Cortex of kidney (tissue), 1 donor: ENCODE measurements at places on chromosomes 2 and 18.

DNA sequence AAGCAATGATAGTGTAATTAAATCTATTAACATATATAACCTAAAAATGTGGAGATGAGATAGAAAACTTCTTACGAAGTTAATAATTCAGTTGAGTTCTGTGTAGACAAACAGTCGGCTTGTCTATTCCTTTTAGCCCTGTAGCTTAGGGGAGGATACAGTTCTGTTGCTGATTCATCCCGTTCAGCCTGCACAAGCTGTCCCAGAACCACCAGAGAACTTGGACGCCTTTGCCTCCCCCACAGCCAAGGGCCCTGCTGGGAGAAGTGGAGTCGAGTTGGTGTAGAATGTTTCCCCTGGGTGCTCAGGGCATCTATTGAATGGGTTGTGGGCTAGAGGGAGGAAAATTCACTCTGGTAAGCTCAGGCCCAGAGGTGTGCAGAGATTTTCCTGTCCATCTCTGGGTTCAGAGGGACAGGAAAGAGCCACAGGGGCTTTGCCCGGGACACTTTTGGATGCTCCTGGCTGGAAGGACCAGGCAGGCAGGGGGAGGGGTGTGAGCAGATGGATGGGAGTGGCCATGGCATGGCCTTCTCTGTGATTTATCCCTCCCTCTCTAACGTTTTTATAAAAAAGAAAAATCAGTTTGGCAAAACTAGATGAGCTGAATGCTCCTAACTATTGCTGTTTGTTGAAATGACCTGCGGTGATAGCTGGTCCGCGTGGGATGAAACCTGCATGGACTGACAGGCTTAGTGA, 42.8 kb upstream of the GALR1 start:
- DNase-seq = no peak

DNA sequence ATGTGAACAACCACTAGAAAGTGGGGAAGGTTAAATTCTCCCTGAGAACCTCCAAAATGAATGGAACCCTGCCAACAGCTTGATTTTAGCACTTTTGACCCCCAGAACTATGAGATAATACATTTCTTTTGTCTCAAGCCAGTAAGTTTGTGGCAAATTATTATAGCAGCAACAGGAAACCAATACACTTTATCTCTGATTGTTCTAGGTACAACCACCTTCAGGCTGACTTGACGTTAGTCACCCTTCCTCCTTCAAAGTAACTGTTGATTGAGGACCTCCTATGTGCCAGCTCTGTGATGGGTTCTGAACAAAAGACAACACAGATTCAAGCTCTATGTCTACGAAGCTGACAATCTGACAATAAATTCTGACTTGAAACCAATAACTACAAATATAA, 318.9 kb downstream of the NCKAP5 start:
- no peak for DNase-seq

DNA sequence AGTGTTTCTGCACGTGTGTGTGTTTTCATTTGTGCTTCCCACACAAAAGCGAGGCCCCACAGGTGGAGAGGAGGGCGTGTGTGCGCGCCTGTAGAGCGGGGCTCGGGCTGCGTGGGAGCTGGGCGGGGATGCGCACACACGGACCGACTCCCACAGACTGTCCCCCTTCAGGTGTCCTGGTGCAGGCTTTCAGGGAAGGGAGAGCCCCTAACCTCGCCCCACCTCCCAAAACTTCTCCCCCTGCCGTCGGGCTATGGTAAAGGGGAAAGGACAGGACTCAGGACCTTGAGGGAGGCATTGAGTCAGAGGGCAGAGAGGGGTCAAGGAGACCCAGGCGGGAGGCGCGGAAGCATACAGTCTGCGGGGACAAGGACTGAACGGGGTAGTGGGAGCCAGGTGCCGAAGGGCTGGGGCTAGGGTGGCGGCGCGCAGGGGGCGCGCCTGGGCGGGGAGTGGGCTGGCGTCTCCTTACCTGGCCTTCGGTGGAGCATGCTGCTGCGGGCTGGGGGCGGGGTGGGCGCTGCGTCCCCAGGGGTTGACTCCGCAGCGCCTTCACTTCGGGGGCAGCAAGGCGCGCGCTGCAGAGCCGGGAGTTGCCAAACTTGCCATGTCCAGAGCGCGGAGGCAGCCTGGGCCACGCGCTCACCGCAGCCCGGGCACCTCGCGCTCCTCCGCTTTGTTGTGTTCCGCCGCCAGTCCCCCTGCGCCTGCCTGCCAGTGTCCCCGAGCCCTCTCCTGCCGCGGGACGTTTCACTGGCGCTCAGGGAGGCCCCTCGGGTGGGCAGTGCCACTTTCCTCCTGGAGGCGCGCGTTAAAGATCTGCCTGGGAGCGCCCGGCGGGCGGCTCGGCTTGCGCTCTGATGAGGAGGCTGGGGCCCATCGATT, 302.0 kb downstream of the NCKAP5 start:
- no peak for DNase-seq

GRCh38 chr2:64327510-64328414, 126.2 kb upstream of the LGALSL start:
- DNase-seq = no peak

DNA sequence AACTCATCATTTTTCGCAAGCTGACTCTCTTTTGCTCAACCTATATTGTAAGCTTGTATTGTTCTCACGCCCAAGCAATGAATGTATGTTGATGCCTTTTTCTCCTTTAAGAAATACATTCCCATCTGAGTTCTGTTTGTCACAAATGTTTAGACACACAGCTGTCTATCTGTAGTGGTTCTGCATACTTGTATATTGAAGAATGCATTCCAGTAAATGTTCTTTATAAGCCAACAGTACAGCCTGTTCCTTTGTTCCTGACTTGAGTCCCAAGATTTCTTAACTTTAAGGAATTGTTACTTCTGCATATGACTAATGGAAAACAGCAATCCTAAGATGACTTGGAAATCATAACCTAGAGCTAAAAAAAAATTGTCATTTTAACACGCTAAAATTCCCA, 849.1 kb upstream of the POU3F3 start:
- no peak for DNase-seq

DNA sequence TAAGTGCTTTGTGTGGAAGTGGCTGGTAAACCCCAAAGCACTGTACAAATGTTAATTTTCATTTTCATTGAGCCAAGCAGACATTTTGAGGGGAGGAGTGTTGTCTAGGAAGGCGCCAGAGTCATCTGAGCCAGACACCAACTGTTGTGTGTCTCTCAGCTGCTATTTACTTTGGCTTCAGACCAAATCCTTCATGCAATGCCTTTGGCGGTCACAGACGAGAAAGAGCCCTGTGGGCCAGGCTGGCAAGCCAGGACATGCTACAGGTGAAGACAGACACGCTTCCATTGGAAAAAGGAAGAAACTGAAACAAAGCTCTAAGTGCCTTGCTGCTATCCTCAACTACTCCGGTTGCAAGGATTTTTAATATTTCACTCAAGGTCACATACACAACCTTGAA, 115.4 kb upstream of the CDC42EP3 start:
- DNase-seq = no peak

GRCh38 chr2:225398372-225398771, 1.1 kb upstream of the NYAP2 start:
- DNase-seq = no peak

GRCh38 chr2:126860385-126860784, 38.3 kb upstream of the TEX51 start:
- DNase-seq = no peak

DNA sequence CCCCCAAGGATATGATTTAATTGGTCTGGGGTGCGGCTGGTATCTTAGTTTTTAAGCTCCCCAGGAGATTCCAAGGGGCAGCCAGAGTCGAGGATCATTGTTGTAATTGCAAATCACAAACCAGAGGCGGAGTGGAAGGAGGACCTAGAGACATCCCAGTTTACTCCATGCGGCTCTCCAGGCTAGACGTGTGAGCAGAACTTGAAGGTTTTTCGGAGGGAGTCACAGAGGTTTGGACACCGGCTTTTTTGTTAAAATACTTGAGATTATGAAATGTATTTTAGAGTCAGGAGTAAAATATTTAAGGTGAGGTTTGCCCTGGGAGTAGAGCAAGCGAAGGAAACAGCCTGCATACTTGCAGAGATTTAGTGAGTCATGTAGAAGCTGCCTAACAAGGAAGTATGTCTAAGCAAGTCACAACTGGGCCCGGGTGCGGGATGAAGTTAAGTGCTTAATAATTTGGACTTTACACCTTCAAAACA, 39.5 kb downstream of the TGOLN2 start:
- DNase-seq = no peak

DNA sequence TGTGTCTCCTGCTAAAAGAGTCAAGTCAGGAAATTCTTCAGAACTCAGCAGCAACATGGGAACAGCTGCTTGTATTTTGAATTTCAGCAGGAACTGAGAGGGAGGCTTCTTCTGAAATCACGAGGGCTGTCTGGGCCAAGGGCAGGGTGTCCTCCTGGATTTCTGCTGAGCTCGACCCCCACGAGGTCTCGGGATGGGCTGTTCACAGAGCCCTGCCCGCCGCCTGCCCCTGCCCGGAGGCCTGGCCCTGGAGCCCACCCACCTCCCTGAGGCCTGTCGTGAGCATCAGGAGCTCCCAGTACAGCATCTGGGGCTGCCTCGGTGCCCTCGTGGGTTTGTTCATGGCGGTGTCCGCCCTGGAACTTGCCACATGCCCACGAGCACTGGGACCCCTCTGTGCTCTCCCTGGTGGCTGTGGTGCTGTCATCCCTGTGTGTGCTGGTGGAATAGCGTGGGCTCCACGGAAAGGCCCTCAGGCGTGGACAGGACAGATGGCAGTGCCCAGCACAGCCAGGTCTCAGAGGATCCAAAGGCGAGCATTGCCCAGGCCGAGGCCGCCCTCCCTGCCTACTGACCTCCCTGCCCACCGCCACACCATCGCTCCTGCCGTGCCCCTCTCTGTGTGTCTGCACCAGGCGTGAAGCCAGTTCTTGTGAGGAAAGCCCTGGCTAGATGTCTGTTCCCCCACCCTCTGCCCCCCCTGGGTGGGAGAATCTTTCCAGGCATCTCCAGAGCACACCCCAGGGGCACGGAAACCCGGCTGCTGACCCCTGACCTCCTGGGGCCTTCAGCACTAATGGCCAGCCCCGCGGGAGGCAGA, 25.9 kb downstream of the RAMP1 start:
- no peak for DNase-seq

DNA sequence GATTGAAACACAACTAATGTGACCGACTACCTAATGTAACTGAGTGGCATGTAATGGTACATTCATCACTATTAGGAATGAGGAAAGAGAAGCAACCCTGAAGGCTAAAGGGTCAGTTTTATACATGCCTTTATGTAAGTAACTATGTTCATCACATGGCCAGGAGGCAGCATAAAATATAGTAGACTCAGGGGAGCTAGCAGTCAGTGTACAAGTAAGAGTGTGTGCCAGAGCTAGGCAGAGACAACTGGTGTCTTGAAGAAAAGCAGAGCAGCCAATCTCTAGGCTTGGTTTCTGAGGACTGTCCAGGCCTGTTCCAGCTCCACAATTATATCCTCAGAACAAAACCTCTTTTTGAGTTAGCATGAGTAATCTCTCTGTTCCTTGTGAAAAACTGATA, 18.1 kb downstream of the SMAD2 start:
- DNase-seq = no peak

DNA sequence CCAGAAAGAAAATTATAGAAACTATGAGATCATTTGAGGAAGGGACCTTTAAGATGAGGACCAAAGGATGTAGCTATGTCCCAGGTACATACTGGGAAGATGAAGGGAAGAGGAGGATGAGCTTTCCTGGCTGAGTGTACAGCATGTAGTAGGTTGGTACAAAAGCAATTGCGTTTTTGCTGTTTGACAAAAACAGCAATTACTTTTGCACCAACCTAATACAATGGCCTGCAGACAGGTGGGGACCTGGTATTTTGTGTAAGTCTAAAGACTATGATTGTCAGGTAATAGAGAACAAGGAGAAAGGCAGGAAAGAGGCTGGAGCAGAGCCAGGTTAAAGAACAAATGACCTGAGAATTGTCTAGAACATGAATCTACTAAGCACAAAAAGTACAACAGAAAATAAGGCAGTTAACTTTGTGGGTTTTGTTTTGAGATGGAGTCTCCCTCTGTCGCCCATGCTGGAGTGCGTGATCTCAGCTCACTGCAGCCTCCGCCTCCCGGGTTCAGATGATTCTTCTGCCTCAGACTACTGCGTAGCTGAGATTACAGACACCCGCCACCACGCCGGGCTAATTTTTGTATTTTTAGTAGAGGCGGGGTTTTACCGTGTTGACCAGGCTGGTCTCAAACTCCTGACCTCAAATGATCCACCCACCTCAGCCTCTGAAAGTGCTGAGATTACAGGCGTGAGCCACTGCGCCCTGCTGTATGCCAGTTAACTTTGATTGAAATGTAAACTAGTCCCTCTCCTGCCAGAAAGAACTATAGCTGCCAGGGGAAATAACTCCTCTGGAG, 3.2 kb upstream of the TGOLN2 start:
- no peak for DNase-seq

DNA sequence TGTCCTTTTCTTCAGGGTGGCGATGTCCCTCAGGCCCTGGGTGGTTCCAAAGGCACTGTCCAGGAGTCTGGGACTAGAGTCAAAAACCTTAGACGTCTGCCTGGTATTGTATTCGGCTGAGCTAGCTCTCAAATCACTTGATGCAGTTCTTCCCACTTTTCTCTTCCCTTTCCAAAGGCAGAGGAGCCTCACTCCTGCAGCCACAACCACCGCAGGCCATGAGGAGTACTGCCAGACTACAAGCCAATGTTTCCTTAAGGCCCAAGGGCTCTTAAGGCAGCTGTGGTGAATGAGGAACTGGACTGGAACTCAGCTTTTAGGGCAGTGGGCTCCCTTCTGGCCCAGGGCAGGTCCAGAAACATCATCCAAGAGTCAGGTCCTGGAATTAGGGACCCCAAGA, 360.7 kb downstream of the SPAG16 start:
- DNase-seq = no peak

GRCh38 chr2:70043252-70043875, 43.9 kb upstream of the PCBP1 start:
- no peak for DNase-seq

GRCh38 chr2:228655331-228655730, 473.8 kb upstream of the SPHKAP start:
- no peak for DNase-seq

- DNase-seq = no peak
These were observed 38.6 kb upstream of the ASAP2 start for GRCh38 chr2:9167718-9168657.

DNA sequence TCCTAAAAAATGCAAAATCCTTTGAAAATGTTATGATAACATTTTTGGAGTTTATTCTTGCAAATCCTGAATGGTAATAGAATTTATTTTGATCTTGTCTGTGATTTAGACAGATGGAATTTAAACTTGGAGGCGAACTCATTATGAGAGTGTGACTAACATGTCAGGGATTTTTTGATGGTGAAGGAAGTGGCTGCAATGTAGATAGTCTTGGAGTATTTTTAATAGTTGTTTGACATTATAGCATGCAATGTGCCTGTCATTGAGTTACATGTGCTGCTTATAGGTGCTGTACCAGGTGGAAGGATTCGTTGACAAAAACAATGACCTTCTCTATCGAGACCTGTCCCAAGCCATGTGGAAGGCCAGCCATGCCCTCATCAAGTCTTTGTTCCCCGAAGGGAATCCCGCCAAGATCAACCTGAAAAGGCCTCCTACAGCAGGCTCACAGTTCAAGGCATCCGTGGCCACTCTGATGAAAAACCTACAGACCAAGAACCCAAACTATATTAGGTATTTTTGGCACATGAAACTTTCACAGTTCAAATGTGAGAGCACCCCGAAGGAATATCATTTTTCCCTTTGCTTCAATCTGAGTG, 141.8 kb downstream of the MYO1B start:
- DNase-seq = no peak

- no peak for DNase-seq
These were observed 39.5 kb downstream of the SFXN5 start for GRCh38 chr2:73031725-73032701.

GRCh38 chr18:23171581-23172156, 36.4 kb downstream of the CABLES1 start:
- no peak for DNase-seq
